ENCODE measurements at places on chromosomes 6 and 20.

GRCh38 chr6:144559865-144560593 lies 274.9 kb downstream of the UTRN start:
- DNase-seq = no peak

DNA sequence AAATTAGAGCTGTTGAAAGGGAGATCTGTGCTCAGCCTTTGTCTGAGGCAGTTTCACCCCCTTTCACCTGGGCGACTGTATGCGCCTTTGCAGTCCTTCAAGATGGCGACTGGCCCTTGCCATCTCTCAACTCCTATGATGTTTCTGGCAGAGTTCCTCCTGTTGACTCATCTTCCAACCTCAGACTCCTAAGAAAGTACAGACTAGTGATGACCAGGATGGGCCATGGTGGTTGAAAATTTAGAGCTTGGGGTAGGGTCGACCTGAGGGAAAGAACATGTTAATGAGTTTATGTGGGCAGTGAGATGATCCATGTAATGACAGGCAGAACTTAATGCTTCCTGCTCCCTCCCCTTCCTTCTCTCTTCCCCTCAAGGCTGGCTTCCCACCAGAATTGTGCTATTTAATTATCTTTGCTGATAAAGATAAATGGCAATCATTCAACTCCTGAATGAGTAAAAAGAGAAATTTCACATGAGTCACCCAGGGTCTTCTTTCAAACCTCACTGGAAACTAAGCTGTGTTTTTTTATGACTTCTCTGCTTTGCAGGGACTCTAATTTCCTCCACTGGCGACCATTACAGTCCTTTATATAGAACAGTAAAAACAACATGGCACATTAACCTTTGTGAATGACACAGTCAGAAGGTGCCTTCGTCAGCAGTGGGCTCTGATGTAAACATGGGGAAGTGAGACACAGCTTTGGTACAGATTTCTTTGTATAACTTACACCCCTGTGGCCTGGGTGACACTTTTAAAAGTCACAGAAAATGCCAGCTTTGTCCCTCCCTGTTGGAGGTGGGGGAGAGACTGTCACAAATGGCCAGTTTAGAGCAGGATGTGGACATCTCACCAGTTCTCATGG lies 103.5 kb downstream of the SCP2D1 start:
- no peak for DNase-seq

DNA sequence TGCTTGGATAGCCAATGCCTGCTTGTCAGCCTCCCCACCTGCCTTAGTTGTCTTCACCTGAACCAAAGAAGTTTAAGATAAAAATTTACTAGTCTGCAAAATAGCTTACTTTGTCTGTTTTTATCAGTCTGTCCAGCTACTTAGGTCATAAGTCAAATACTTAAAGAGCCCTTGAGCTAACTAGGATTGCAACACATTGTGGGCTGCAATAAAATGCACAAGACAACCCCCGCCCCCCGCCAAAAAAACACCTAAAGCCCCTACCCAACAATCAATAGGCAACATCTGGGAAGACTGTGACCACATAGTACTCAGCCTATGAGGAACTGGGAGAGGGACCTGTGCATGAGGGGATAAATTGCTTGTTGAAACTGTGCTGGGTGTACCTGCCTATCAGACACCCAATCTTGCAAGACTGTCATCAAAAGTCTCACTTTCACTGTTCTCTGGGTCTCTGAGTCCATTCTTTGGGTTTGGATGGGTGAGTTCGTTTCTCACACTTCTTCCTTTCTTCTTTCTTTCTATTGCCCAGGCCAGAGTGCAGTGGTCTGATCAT lies 27.3 kb upstream of the ABCC10 start:
- no peak for DNase-seq

- no peak for DNase-seq
Observed at GRCh38 chr6:44133981-44134711, 6.8 kb downstream of the TMEM63B start.

DNA sequence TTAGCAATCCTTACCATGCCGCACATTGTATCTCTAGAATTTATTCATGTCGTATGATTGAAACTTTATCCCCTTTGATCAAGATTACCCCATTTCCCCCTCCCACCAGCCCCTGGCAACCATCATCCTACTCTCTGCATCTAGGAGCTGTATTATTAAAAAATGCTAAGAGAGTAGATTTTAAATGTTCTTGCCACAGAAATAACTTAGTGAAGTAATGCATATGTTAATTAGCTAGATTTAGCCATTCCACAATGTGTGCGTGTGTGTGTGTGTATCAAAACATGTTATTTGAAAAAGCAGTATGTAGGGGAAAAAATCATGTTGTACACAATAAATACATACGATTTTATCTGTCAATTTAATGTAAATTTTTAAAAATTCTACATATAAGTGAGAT lies 11.9 kb upstream of the SPINT3 start:
- DNase-seq = no peak

- DNase-seq = no peak
Observed at GRCh38 chr20:2231701-2232100, 64.1 kb upstream of the TGM3 start.

DNA sequence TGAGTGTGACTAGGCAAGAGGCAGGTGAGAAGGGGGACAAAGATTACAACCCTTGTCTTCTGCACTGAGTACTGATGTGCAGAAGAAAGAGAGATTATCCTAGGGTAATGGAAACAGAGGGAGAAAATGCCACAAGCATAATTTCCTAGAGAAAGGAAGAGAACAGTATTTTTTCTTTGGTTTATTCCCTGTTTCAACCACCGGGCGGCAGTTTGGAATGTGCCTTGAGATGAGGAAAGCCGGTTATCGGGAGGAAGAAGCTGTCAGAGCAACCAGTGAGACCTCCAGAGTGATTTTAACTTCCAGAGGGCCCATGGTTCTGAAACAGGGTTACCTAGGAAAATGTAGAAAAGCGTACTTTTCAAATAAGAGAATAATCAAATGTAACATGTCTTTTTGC lies 121.4 kb downstream of the REV3L start:
- no peak for DNase-seq

All from activated naive CD4-positive, alpha-beta T cell treated with anti-CD3 and anti-CD28 coated beads, Interleukin-2, amount 50 U/mL, for 72 hours (primary cell).